Activated naive CD4-positive, alpha-beta T cell treated with anti-CD3 and anti-CD28 coated beads, Interleukin-2, amount 50 U/mL, for 16 hours (primary cell): ENCODE measurements at places on chromosomes 1 and 21.

GRCh38 chr1:151238467-151238739 lies 16.1 kb upstream of the PSMD4 start:
- DNase-seq: no peak

- no peak for DNase-seq
Observed at GRCh38 chr1:225688345-225688744, 35.4 kb upstream of the ENAH start.

GRCh38 chr1:15477646-15478212 lies 1.8 kb downstream of the CELA2B start:
- DNase-seq: no peak

GRCh38 chr1:30883389-30884172 lies 25.0 kb downstream of the SDC3 start:
- DNase-seq: no peak

DNA sequence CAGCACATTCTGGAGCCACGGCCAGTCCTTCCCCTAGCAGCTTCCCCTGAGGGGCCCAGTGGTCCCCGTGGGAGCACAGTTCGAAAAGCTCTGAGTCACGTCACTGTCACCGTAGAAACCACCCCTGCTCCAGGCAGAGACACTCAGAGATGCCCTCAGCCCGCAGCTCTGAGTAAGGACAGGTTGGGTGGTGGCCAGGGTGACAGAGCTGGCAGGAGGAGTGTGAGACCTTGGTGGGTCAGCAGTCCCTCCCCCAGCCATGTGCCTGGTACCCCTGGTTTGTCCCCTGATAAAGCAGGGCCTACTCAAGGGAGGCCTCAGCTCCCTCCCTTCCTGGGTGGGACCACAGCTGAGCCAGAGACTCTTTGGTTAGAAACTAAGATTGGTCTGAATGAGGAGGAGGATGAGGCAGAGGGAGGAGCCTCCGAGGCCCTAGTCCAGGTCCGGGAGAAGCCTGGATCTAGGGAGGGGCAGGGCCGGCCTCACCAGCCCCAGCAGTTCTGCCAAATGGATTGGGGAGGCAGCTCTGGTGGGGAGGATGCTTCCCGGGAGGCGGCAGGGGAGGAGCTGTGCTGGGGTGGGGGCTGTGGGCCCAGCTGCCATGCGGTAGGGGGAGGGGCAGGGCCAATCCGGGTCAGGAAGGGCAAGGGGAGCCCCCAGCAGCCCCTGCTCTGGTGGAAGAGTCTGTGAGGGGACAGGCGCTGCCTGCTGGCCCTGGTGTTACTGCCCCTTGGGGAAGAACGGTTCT lies 55.2 kb downstream of the SLC9A1 start:
- DNase-seq: peak; percentile 14

GRCh38 chr1:21764615-21765423 lies 18.1 kb downstream of the USP48 start:
- DNase-seq: no peak

GRCh38 chr21:34185026-34185750 lies 111.8 kb downstream of the MRPS6 start:
- no peak for DNase-seq

- no peak for DNase-seq
Observed at GRCh38 chr1:242243472-242243871, 244.6 kb upstream of the MAP1LC3C start.

- no peak for DNase-seq
Observed at GRCh38 chr1:23854568-23854967, 13.5 kb downstream of the FUCA1 start.

DNA sequence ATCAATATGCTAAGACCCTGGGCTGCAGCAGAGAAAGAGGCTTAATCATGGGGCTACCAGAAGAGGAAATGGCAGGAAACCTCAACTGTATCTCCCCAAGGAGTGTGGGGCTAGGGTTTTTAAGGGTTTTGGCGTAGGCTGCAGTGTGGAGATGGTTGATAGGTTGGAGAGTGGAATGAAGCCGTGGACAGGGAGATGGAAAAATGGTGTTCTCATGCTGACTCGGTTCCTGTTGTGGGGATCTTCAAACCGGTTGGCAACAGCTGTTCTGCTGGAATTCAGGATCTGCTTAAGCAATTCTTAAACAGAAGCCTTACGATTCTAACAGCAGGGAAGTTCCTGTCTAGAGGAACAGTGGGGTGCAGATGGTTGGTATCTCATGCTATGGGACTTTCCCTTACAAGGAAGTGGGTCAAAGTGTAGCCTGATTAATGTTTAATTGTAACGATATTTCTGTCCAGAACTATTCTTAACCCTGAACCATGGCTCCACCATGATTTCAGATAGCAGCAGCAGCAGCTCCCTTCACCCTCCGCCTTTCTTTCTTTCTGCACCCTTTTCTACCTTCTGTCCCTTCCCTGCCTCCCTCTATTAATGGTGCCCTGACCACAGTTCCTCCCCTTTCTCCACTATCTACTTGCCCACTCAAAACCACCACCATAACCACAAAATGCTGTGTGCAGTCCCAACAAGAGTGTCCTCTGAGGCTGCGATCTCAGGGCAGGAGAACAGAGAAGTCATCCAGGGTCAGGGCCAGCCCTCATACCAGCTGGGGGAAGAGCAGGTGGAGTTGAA lies 30.8 kb downstream of the RSPH1 start:
- no peak for DNase-seq

DNA sequence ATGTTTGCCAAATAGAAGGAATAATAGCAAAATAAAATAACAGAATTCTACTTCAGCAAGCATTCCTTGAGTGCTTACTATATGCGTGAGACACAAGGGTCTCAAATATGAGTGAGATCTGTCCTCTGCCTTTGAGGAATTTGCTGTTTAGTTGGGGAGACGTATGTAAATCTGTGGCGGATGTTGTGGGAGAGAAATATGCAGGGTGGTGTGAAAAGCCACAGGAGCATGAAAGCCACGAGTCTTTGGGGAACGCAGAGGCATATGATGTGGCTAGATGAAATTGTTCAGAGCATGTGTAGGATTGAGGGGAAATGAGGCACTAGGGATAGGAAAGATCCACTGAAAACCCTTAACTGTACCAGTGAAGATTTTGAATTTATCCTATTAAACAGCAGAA lies 244.4 kb downstream of the PBX1 start:
- no peak for DNase-seq

- no peak for DNase-seq
Observed at GRCh38 chr21:25589887-25590286, 17.4 kb downstream of the MRPL39 start.

DNA sequence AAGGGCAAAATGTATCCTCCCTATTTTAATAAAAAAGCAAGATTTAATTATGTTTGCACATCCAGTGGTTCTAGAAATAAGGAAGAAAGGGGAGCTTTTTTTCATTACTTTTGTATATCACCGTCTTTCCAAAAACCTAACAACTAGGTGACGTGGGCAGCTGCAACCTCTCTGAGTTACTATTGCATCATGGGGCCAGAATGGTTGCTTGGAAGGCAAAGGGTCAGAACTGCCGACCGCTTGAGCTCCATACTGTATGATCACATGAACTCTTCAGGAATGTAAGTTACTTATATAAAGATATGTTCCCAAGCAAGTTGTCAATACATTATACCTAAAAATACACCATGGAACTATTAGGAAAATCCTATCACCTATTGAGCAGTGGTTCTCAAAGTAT lies 85.6 kb upstream of the HIVEP3 start:
- DNase-seq: no peak

GRCh38 chr1:197677752-197678295 lies 97.5 kb downstream of the DENND1B start:
- no peak for DNase-seq

DNA sequence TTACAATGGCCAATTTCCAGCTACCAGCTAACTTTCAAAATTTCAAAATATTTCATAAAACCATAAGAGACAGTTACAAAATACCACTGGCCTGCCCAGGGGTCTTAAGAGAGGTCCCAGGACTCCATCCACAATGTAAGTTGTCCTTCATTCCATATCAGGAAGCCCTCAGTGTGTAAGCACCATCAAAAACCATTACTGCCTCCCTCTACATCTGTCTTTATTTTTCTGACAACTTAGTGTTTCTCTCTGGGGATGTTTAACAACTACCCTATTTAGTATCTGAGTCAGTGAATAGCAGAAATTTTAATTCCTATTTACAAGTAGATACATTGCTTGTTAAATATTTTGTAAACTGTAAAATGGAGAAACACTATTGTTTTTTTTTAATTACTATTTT lies 339.3 kb upstream of the ADAMTS5 start:
- no peak for DNase-seq

- DNase-seq: peak; percentile 58
Observed at GRCh38 chr1:156797212-156797871, 19.3 kb downstream of the SH2D2A start.

DNA sequence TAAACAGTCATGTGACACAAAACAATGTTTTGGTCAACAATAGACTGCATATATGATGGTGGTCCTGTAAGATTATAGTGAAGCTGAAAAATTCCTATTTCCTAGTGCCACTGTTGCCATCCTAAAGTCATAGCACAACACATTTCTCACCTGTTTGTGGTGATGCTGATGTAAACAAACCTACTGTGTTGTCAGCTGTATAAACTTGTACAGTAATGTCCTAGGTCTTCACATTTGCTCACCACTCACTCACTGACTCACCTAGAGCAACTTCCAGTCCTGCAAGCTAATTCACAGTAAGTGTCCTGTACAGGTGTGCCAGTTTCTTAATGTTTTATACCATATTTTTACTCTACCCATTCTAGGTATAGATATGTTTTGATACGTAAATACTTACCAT lies 326.1 kb upstream of the USP24 start:
- DNase-seq: no peak

DNA sequence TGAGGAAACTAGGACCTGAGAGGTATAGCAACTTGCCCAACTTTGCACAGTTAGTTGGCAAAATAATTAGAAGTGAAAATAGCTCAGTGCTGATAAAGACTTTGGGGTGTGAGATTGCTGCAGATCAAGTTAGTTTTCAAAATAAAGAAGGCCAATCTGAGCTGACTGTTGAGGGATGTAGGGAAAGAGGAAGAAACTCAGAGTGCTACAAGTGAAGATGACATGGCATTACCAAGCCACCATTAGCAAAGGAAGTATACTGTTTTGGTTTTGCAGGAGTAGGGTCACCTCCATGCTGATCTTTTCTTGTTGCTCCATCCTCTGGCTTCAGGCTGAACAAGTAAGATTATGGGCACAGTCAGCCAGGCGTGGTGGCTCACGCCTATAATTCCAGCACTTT lies 78.7 kb upstream of the ADAM30 start:
- DNase-seq: no peak

DNA sequence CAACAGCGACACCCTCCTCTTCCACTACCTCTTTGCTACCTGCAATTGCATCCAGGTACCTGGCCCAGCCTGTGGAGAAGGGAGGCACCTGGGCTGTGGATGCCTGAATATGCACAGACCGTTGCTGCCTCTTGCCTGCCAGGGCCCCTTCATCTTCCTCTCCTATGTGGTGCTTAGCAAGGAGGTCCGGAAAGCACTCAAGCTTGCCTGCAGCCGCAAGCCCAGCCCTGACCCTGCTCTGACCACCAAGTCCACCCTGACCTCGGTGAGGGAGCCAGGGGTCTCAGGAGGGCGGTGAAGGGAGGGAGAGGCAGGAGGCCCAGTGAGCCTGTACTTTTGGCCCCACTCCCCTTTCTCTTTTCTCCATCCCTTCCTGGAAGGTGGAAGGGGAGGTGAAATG lies 11.5 kb downstream of the PSRC1 start:
- no peak for DNase-seq

DNA sequence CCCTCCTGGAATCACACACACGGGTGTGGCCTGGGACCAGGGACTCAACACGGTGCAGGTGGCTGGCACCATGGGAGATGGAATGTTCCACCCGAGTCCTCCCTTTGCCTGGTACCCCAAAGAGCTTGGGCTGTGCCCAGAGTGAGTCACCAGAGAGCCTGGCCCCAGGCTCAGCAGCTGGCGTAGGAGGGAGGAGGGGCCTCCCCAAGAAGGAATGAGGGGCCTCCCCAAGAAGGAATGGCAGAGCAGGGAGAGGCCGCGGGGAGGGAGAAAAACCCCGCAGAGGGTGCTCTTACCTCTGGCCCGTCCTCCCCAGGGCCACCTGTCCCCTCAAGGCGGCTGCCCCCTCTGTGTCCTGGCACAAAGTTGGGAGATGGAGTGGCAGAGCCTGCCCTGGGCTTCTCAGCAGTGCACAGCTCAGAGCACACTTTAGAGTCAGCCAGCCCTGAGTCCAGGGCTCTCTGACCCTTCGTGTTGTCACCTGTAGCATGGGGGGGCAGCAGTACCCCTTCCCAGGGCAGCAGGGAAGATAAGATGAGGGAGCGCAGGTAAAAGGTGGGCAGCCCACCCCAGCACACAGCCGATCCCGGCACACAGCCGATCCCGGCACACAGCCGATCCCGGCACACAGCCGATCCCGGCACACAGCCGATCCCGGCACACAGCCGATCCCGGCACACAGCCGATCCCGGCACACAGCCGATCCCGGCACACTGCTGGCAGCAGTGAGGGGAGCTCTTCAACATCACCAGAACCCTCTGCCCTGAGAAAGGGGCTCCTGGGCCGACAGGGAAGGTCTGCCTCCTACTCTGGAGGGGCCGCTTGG lies 20.2 kb upstream of the KCNAB2 start:
- no peak for DNase-seq

- DNase-seq: no peak
Observed at GRCh38 chr1:22832414-22832786, 121.8 kb downstream of the EPHB2 start.

DNA sequence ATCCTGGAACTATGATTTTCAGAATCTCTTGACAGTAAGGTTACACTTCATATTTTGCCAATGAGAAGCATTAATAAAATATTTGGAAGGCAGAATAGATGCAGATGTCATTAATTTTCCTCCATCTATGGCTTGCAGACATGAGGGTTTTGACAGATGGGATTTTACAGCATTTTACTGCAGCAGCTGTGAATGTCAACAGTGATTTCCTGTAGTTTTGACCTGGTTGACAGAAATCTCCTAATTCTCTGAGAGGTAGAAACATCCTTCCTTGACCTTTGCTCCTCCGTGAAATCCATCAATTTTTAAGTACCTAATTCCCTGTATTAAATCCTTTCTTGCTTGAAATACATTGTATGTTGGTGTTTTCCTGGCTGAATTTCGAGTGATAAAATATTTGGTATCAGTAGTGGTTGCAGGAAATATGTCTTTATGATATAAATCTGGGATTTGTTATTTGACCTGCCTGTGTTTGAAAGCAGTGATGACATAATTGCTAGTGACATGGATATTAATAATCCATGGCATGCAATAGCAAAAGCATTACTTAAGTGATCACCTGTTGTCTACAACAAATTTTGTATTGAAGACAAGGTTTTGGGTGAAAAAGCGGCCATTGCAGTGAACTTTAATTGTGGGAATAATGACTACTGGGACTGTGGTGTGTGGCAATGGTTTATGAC lies 73.9 kb downstream of the HLX start:
- no peak for DNase-seq

DNA sequence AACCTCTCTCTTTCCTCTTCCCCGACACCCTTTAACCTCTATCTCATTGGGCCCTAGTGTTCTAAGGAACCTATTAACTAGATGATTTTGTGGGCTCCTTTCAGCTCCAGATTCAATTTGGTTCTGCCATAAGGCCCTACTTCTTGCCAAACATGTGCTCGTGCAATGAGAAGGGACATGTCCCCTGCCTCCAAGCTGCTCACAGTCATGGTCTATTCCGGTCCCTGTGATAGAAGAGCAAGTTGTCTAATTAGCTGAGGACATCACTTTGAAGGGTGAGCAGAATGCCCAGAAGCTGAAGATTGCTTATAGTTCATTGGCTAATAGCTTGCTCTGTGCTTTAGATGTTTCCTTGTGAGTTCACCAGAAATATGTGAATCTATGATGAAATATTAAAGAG lies 76.2 kb downstream of the ZNF648 start:
- DNase-seq: no peak
